GM18507 (cell line): ENCODE measurements at places on chromosomes 12 and 14.

- DNase-seq = no peak
These were observed 9.5 kb downstream of the HSP90AA1 start for GRCh38 chr14:102077382-102077709.

GRCh38 chr12:131383741-131384543 is 326.9 kb upstream of the SFSWAP start:
- DNase-seq = no peak

GRCh38 chr14:38175658-38176057 is 32.0 kb upstream of the SSTR1 start:
- no peak for DNase-seq

GRCh38 chr14:54665946-54666345 is 99.0 kb downstream of the SAMD4A start:
- no peak for DNase-seq

DNA sequence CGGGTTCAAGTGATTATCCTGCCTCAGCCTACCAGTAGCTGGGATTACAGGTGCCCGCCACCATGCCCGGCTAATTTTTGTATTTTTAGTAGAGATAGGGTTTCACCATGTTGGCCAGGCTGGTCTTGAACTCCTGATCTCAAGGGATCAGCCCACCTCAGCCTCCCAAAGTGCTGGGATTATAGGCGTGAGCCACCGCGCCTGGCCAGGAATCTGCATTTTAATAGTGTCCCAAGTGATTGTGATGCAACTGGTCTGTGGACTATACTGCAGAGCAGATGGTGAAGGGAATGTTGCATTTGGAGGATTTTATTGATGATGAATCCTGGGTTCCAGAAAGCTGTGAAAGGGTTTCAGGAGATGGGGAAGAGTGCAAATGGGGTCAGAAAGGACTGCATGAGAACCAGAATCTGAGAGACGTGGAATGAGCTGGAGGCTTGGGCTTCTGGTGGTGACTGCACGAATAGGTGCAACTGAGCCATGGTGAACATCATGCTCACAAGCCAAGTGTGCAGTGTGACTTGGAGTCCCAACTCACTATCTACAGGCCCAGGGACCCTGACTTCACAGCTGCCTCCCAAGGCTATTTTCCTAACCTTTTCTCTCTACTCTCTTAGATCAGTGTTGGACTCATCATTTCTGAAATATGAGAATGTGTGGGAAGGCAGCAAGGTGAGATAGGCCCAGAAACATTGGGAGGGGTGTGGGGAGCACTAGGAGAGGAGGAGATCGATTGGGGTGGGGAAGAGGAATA is 4.5 kb downstream of the RPS26 start:
- no peak for DNase-seq

GRCh38 chr12:90078344-90078743 is 369.7 kb upstream of the ATP2B1 start:
- no peak for DNase-seq

DNA sequence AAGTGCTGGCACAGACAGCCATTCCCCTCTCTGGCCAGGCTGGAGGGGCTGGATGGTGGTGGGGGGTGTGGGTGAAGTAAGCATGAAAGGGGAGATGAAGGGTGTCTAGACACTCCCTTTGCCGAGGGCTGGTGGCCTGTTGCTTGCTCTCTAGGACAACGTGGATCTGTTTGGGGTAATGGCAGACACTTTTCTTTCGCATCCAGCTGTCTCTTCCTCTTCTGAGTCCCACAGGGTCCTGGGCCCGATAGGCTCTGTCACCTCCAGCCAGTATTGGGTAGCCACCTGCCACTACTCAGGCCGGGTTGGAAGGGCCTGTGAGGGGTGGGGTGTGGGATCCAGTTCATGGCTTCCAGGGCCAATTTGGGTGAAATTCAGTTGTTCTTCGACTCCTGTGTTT is 218.1 kb downstream of the CACNA1C start:
- DNase-seq = no peak

DNA sequence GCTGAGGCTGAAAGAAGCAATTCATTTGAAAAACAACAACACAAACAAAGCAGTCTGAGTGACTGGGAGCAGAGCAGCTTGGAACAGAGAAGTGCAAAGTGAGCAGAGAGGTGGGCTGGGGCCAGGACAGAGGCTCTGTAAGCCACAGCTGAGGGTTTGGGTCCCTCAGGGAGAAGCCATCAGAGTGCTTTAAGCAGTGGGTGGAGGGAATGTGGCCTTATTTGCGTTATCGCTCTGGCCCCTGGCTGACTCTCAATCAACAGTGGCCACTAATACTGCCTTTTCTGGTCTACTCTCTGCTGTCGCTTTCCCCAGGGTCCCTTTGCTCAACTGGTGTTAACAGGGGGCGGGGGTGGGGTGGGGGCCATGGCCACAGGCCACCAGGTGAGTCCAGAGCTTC is 44.2 kb downstream of the IRF2BPL start:
- no peak for DNase-seq

DNA sequence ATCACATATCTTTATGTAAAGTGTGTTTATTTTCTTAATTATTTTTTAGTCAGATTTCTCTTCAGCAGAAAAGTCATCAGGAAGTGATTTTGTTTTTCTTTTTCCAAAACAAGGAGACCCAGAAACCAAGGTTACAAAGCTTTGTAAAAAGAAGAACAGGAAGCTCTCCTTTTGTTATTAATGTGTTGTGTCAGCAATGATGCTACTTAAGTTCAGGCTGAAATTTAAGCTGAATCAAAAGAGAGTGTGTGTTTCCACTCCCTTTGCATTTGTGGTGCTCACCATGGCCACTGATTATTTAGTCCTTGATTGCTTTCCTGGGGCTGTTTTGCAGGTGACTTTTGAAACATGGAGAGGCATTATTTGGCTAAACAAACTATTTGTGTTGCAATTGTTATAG is 155.3 kb upstream of the ATP2B1 start:
- DNase-seq = no peak

DNA sequence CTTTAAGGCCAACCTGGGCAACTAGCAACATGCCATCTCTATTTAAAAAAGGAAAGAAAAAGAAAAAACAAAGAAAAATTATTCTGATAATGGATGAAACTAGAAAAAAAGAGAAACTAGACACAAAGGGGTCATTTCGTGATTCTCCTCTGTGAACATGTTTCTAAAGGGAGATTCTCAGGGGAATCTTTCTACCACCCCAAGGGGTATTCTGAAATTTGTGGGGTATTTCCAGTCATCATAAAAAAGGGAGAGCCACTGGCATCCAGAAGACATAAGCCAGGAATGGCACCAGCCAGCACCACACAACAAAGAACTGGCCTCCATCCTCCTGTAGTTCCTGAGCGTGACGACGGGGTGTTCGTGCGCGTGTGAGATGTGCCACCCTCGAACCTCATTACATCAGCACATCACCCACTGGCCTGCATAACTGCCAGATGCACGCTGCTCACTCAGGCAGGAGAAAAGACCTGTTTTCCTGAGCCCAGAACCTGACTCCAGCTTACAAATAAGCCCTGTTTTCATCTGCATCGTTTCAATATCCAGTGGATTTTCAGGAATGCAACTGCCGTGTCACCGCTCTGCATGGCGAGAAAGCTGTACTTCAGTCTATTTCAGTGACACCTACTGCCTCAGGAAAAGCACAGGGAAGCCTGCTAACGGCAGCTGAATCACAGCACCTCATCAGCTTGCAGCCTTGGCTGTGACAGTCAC is 23.9 kb downstream of the STX2 start:
- no peak for DNase-seq

DNA sequence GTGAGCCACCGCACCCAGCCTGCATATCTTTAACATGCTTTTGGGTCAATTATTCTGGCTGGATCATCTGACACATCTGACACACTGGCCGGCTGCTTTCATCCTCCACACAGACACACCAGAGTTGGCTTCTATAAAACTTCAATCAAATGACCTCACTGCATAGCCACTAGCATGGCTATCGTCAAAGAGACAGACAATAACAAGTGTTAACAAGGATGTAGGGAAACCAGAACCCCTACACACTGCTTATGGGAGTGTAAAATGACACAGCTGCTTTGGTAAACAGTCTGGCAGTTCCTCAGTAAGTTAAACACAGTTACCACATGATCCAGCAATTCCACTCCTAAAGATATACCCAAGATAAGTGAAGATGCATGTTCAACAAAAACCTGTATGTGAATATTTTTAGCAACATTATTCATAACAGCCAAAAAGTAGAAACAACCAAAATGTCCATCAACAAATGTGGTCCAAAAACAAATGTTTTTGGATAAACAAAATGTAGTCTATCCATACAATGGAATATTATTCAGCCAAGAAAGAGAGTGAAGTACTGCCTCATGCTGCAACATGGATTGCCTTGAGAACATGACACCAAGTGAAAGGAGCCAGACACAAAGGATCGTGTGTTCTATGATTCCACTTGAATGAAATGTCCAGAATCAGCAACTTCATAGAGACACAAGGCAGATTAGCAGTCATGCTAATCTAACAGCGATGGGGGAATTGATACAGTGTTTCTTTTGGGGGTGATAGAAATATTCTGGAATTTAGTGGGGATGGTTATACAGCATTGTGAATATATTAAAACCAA is 10.1 kb downstream of the KDM2B start:
- no peak for DNase-seq

DNA sequence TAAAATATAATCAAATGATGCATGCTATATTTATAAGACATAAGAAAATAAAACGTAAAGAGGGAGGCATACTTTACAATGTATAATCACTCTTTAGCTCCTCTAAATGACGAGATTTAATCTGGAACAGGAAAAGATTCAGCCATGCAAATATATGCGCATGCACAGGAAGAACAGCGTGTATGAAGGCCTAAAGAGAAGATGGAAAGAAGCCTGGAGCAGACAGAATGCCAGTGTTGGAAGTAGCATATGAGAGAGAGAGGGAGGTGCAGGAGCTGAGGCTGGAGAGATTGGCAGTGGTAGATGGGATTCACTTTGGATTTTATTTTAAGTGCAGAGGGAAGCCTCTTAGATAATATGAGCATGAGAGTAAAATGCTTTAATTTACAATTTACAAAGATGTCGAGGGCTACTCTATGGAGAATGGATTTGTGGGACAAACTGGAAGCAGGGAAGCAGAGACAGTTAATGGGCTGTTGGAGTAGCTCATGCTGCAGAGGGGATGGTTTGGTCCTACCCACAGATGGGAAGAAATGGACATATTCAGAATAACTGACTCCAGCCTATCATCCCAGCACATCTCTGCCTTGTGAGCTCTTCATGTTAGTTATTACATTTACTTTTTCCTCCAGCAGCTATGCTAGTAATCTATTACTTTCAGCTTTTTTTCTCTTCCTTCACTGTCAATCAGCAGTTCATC is 411.1 kb downstream of the TMTC2 start:
- no peak for DNase-seq

DNA sequence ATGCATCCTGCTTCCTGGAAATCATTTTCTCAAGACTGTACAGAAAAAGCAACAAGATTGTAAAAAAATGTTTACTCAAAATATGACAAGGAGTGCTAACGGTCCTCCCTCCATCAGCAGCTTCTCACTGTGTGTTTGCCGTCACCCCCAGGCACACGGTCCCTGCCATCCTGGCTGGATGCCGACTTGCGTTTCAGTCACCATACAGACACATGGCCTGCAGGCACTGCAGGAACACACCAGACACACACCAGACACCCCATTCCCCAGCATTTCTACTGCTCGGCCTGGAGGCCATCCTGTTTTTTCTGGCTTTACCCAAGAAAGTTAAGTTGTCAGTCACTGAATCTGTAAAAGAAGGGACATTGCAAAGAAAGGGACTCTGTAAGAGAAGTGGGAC is 10.8 kb downstream of the KCNK10 start:
- DNase-seq = no peak

- DNase-seq = no peak
These were observed 14.3 kb downstream of the CHGA start for GRCh38 chr14:92937051-92937937.

DNA sequence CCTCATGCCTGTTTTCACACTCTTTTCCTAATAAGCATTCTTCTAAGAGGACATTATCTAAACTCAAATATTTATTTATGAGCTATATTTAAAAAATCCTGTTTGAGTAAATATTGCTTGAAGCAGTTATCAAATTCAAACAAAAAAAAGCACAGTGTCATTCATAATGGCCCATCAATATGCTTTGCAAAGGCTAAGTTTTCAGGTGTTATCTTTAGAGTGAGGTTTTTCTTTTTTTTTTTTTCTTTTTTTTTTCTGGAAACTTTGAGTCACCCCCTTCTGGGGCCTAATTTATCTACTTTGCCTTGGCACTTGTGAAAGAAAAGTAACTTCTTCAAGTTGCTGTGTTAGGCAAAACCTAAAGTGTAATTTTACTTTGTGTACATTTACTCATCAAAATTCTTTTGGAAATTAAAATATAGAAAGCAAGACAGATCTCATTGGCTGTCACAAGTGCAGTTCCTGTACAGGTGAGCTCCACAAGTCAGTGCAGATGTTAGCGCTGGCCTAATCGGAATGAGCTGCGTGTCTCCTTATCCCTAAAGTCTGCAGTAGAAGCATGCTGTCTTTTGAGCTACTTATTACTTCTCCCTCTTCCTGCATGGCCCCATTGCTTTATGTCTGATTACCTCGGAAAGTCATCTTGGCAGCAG is 53.3 kb downstream of the GLT1D1 start:
- DNase-seq = no peak

DNA sequence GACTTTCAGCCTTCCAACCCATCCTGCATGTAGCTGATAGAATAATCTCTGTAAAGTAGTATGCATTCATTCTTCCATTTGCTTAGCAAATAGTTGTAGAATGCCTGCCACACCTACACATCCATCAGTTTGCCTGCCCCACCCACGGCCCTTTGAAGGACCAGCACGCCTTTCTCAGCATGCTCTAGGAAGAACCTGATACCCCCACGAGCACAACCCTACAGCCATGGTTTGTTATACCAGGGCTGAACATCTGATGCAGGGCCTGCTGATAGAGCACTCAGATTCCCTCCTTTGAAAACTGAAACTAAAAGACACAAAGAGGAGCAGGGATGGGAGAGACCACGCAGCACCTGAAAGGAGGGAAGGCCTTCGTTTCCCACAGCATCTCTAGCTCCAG is 205.1 kb downstream of the ANO2 start:
- DNase-seq = no peak

GRCh38 chr14:60970146-60970545 is 10.7 kb downstream of the TRMT5 start:
- DNase-seq = no peak
